Left lung (tissue), 14 donors: ENCODE measurements at places on chromosomes 4 and X. TPM values are rescaled to one million over a fixed set of nuclear protein-coding genes. Genes with fewer than 3 reads are reported as not detected.

HGFAC gene
- total RNA-seq: 0.32 TPM

CXCL5 gene
- 2.5 TPM for total RNA-seq

DNA sequence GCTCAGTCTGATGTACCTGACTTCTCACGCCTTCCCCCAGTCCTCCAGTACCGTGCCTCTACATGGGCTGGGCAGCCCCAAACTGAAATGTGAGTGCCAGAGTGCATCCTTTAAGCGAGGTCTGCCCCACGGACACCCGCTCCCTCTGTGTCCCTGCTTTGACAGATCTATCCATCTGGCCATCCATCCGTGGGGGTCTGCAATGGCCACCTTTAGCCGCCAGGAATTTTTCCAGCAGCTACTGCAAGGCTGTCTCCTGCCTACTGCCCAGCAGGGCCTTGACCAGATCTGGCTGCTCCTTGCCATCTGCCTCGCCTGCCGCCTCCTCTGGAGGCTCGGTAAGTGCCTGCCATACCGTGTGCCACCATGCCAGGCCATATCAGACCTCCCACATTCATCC is 827 bp downstream of the PORCN start:
- no peaks in the 10 kb centered on the region for H3K36me3 ChIP-seq
- H3K4me1 ChIP-seq: no peaks in the 10 kb centered on the region
- peak overlapping the region; percentile 44 for H3K4me3 ChIP-seq
- DNase-seq: no peak
- no peak overlapping the region for H3K27ac ChIP-seq

DNA sequence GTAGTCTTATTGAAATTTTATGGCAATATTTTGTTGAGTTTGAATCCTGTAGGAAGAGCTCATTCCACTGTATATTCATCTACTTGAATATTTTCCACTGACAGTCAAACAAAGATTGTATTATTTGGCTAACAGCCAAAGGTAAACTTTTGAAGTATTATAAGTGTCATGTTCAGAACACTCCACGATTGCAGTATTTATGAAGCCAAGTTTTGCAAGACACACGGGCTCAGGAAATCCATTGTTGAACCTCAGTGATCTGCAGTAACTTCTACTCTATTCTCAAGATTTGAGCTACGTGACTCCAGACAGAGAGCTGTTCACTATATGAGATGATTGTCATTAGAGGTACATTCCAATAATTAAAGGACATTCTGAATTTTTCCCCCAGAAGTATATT is 302.7 kb upstream of the ADGRL3 start:
- H3K27me3 ChIP-seq: no peaks in the 10 kb centered on the region
- no peaks in the 10 kb centered on the region for H3K36me3 ChIP-seq
- H3K4me3 ChIP-seq: no peak overlapping the region
- no peaks in the 10 kb centered on the region for H3K4me1 ChIP-seq

DNA sequence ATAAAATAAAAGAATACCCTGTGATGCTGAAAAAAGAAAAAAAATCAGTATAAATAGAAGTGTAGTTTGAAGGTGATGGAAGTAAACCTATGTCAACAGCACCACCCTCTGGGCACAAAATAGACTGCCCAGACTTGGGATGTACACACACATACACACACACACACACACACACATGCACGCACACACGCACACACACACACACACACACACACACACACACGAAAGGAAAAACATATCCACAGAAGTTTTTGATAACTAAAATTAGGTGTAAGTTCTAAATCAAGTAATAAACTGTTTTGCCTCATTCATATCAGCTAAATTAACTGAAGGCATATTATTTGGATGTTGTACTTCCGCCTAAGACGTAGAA is 40.5 kb downstream of the ANXA5 start:
- no peak overlapping the region for H3K27ac ChIP-seq
- H3K4me1 ChIP-seq: no peaks in the 10 kb centered on the region
- no peak overlapping the region for H3K4me3 ChIP-seq

DNA sequence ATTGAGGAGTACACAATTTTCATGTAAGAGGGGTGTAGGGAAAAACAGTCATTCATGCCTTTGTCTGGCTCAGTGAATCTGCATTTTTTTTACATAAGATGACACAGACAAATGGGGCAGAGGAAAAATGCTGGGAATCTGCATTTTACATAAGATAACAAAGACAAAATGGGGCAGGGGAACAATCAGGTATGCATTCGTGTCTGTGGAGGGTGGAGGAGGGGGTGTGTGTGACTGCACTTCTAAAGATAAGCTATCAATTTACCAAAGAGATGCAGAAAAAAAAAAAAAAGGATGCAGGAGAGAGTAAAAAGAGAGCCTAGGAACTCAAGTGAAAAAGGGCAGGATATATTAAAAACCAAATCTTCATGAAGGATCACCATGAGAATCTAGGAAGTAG is 637.4 kb downstream of the ZNF674 start:
- H3K4me1 ChIP-seq: no peaks in the 10 kb centered on the region
- no peak overlapping the region for H3K27ac ChIP-seq
- no peaks in the 10 kb centered on the region for H3K27me3 ChIP-seq

DNA sequence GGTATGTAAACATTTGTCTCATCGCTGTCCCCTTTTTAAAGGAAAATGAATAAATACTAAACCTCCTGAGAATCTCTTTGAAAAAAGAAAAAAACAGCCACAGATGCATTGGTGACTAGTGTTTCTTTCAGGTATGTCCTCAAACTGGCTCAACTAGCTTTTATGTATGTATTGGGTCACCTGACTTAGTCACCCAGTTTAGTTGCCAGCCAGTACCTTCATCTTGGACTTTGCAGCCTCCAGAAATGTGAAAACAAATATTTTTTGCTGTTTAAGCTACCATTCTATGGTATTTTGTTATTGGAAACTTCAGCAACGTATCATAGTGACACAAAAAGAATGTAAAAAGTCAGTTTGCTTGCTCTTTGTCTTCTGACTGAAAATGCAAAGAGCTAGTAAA is 1263.5 kb downstream of the FAM133A start:
- no peak for DNase-seq
- no peak overlapping the region for H3K4me3 ChIP-seq
- H3K36me3 ChIP-seq: no peaks in the 10 kb centered on the region
- no peaks in the 10 kb centered on the region for H3K27me3 ChIP-seq
- no peaks in the 10 kb centered on the region for H3K4me1 ChIP-seq
- no peak overlapping the region for H3K27ac ChIP-seq

GRCh38 chr4:100929135-100929534 is 411.3 kb upstream of the EMCN start:
- H3K4me3 ChIP-seq: no peak overlapping the region
- H3K27me3 ChIP-seq: no peaks in the 10 kb centered on the region
- no peak for DNase-seq
- H3K4me1 ChIP-seq: no peaks in the 10 kb centered on the region
- H3K27ac ChIP-seq: no peak overlapping the region

- H3K27ac ChIP-seq: no peak overlapping the region
- no peak for DNase-seq
- no peaks in the 10 kb centered on the region for H3K4me1 ChIP-seq
- no peaks in the 10 kb centered on the region for H3K36me3 ChIP-seq
- H3K27me3 ChIP-seq: no peaks in the 10 kb centered on the region
- no peak overlapping the region for H3K4me3 ChIP-seq
Observed at GRCh38 chr4:145868637-145869409, 69.8 kb downstream of the ZNF827 start.

GRCh38 chr4:163111588-163111987 is 55.1 kb downstream of the NAF1 start:
- no peaks in the 10 kb centered on the region for H3K4me1 ChIP-seq
- H3K4me3 ChIP-seq: no peak overlapping the region
- DNase-seq: no peak
- H3K36me3 ChIP-seq: no peaks in the 10 kb centered on the region

- H3K4me3 ChIP-seq: no peak overlapping the region
- H3K36me3 ChIP-seq: no peaks in the 10 kb centered on the region
- no peaks in the 10 kb centered on the region for H3K4me1 ChIP-seq
Observed at GRCh38 chrX:48834383-48834709, 1.1 kb downstream of the PCSK1N start.

DNA sequence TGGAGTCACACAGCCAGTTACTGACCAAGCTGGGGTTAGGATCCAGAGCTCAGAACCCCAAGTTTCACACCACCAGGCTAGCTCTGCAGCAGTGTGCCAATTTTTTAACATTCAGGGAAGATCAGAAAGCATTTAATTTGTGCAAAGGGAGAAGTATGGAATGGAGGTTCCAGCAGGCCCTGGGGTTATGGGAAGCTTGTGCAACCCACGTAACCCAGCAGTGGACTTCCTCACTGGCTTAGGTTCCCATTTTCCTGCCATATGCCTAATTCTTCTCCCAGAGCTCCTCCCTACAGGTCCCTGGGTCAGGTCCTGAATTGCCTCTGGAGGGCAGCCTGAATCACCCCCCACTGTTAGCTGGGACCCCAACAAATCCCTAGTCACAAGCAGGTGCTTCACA is 14.0 kb downstream of the APLN start:
- no peaks in the 10 kb centered on the region for H3K36me3 ChIP-seq
- H3K4me3 ChIP-seq: no peak overlapping the region
- H3K27ac ChIP-seq: no peak overlapping the region
- no peaks in the 10 kb centered on the region for H3K27me3 ChIP-seq

DNA sequence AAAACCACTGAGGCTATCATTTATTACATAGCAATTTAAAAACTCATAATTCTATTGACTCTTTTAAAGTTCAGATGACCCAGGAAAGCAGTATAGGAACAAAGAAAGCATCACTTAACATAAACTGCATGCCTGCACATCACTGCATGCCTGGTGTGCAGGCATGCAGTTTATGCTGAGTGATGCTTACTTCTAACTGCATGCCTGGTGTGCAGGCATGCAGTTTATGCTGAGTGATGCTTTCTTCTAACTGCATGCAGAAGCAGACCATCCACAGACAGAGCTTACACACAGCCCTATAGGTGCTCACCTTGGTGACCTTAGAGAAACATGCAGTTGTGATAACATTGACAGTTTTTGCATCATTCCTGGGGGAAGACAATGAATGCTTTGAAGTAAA is 17.0 kb downstream of the SDAD1 start:
- no peak overlapping the region for H3K4me3 ChIP-seq
- H3K4me1 ChIP-seq: no peaks in the 10 kb centered on the region
- no peak for DNase-seq
